ENCODE measurements at places on chromosomes 16 and 17.

DNA sequence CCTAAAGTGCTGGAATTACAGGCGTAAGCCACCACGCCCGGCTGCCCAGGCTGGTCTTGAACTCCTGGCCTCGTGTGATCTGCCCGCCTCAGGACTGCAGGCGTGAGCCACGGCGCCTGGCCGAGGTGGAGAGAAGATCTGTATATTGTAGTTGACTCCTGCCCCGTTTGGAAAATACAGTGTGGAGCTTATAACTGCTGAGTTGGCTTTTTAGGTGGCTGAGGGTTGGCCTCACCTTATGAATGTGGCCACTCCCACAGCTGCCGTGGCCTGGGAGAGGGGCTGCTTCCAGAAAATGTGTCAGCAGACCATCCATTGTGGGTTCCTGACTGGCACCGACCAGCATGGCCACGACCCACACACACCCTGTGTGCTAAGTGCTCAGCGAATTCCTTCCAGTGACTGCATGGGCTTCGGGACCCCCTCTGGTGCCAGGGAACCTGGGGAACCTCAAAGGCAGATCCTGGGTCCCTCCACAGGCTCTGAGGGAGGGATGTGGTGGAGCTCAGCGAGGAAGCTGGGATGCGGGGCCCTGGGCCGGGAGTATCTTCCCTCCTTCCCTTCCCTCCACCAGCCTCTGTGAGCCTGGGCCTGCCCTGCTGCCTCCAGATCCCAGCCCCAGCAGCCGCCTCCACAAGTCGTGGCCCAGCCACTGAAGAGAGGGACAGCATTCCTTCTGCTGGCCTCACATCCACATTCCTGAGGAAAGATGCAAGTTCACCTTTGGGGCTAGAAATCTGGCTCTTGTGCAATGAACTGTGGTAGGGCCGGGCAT lies 10.9 kb upstream of the RAB11FIP3 start:
- no peak for DNase-seq

- no peak for DNase-seq
Observed at GRCh38 chr17:73686126-73686525, 41.9 kb upstream of the SDK2 start.

- DNase-seq, result no peak
Observed at GRCh38 chr16:57192720-57193486, 6.8 kb downstream of the RSPRY1 start.

DNA sequence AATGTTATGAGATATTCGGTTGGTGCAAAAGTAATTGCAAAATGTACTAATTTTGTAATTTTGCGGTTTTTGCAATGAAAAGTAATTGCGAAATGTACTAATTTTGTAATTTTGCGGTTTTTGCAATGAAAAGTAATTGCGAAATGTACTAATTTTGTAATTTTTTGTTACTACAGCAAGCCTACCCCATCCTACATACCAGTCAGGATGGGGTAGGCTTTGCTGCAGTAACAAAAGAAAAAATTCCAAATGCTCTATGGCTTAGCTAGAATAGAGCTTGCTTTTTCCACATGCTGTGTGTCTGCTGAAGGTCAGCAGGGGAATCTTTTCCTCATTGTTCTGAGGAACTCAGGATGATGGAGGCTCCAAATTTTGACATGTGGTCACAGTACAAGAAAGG lies 83.3 kb upstream of the GPRC5B start:
- no peak for DNase-seq

DNA sequence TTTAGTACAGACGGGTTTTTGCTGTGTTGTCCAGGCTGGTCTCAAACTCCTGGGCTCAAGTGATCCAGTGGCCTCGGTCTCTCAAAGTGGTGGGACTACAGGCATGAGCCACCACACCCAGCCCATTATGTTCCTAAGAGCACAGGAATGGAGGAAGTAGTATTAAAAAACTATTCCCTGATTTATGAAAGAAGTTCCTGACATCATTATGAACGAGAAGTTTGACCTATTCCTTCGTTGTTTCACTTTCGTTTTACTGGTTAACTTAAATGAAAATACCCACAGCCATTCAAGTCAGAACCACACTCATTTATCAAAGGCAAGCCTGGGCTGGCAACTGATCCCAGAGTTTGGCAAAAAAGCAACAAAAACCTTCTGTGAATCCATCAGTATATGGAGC lies 13.5 kb upstream of the CBX4 start:
- no peak for DNase-seq

DNA sequence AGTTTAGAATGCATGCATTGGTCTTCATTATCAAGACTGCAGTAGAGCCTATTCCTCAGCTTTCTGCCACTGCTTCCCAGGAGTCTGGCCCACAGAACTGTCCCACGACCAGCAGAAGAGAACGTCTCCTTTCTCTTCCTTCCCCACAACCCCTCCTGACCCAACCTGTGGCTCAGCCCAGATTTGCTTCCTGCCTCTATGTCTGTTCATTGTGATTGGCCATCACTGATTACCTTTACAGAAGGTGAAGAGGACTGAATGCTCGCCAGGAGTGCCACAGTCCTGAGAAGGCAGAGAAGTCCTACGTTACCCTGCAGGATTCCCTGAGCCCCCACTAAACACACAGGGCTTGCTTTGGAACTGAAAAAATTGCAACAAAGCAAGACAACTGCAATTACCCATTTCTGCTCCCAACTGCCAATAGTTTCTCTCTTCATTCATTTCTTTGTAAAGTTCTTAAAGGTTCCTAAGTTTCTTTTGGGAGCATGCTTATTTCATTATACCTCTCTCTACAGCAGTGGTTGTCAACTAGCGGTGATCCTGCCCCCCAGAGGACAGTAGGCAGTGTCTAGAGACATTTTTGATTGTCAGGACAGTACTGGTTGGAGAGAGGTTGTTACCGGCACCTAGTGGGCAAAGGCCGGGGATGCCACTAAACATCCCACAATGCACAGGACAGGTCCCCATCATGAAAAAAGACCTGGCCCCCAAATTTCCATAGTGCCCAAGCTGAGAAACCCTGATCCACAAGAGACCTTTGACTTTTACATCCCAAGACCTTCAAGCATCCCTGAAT lies 4.5 kb upstream of the NAT9 start:
- DNase-seq, result peak; percentile 61

- no peak for DNase-seq
Observed at GRCh38 chr16:88069397-88070168, 118.3 kb downstream of the BANP start.

- DNase-seq, result no peak
Observed at GRCh38 chr16:74451951-74452758, 30.9 kb upstream of the CLEC18B start.

DNA sequence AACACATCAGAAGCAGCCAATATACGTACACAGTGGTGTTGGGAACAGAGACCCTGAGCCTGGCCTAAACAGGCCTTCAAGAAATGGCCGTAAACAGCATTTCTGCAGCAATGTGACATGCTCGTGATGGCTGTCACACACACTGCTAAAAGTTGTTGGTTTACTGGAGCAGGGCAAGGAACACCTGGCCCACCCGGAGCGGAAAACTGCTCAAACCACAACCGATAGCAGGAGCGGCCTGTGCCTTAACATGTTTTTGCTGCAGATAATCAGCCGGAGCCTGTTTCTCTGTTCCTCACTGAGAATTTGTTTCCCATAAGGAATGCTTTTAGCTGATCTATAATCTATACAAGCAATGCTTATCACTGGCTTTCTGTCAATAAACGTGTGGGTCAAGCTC lies 6.0 kb upstream of the DPEP1 start:
- DNase-seq, result no peak

- DNase-seq, result no peak
Observed at GRCh38 chr17:82793974-82794630, 42.2 kb downstream of the TBCD start.

- DNase-seq, result peak; percentile 45
Observed at GRCh38 chr16:11852092-11852809, 909 bp upstream of the RSL1D1 start.
